NCI-H82 (cell line): ENCODE measurements at places on chromosomes 7 and 10.

DNA sequence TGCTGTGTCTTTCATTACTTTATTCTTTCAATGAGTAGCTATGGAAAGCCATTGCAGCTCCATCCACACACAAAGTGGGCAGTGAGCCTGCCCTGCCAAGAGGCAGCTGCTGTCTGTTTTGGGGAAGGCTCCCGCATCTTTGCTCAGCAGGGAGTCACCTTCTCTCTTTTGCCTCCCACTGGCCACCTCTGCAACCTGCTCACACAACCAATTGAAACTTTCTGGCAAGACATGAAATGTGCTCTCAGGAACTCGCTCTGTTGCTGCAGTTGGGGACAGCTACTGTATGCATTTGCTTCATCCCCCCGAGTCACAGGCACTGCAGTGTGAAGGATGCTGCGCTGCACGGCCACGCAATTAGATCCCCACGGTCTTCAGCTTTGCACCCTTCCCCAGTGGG, 244.8 kb upstream of the NFE2L3 start:
- DNase-seq, result no peak

GRCh38 chr7:13107291-13107690, 419.9 kb downstream of the ARL4A start:
- no peak for DNase-seq

DNA sequence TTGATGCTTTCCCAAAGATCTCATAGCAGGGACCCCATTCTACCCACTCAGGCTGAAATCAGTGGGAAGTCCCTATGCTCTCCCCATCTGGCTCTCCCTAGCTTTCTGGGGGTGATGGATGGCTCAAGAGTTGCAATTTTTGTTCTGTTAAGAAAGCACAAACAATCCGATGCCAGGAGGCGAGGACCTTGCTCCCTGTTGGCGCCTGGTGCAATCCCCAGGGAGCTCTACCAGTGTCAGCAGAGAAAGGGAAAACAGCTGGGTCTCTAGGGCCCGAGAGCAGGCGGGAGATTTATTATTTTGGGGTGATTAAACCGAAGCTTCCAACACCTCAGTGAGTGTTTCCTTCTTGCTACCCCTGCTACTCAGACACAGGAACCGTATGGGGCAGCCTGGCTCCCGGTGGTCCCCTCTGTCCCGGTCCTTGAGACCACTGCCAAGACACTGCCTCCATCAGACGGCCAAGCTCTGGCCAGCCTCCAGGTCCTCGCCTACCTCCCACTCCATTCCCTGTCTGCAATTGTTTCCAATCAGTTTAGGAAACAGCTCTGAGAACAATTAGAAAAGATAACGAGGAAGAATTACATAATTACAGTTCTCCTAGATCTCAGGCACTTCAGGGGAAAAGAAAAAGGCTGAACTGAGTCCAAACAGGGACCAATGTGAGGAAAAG, 147.9 kb downstream of the PLXNA4 start:
- DNase-seq, result no peak

DNA sequence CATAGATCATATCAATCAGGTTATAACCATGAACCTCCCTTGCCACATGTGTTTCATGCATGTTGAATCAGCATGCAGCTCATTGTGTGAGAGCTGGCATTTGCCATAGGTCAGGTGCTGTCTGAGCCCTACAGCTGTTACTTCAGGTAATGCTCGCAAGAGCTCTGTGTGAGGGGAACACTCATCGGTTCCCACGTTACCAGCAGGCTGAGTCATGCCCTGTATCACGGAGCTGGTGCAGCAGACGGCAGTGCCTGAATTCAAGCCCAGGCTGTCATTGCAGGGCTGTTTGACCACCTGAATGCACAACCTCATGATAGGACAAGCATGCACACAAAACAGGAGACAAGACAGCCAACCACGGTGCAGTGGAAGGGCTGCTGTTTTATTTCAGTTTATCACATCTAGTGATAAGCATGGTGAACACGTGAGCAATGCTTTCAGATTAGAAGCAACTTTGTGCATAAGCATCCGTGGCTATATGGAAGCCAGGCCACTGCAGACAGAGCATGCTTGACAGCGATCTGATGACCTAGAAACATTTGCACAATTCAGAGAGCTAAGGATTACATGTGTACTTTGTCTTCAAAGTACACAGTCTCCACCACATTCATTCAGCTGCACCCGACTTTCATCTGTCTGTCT, 56.4 kb upstream of the PFKP start:
- DNase-seq, result no peak

GRCh38 chr7:16345979-16346958, 75.1 kb downstream of the CRPPA start:
- DNase-seq, result no peak

DNA sequence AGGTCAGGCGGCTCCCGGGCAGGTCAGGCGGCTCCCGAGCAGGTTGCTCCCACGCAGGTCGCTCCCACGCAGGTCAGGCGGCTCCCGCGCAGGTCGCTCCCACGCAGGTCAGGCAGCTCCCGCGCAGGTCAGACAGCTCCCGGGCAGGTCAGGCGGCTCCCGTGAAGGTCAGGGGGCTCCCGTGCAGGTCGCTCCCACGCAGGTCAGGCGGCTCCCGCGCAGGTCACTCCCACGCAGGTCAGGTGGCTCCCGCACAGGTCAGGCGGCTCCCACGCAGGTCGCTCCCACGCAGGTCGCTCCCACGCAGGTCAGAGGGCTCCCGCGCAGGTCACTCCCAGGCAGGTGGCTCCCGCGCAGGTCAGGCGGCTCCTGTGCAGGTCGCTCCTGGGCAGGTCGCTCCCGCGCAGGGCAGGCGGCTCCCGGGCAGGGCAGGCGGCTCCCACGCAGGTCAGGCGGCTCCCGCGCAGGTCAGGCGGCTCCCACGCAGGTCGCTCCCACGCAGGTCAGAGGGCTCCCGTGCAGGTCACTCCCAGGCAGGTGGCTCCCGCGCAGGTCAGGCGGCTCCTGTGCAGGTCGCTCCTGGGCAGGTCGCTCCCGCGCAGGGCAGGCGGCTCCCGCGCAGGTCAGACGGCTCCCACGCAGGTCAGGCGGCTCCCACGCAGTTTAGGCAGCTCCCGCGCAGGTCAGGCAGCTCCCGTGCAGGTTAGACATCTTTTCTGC, 30.7 kb downstream of the PTPRN2 start:
- no peak for DNase-seq

GRCh38 chr10:84333864-84334451, 5.6 kb downstream of the CCSER2 start:
- peak; percentile 77 for DNase-seq

DNA sequence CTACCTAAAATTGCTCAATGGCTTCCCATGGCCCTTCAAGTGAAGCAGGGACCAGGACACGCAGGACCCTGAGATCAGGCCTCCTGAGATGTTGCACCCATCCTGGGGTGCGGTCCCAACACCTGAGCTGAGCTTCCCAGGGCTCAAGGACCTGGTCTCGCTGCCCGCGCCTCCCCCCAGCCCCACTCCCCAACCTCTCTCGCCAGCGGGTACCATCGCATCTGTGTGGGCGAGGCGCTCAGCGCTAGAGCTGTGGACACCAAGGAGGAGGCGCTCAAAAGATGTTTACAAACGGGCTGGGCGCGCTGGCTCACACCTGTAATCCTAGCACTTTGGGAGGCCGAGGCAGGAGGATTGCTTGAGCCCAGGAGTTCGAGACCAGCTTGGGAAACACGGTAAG, 7.4 kb upstream of the CRYGN start:
- DNase-seq, result no peak

- DNase-seq, result no peak
Measured at GRCh38 chr7:143016996-143017395, 9.9 kb downstream of the OR9A2 start.

DNA sequence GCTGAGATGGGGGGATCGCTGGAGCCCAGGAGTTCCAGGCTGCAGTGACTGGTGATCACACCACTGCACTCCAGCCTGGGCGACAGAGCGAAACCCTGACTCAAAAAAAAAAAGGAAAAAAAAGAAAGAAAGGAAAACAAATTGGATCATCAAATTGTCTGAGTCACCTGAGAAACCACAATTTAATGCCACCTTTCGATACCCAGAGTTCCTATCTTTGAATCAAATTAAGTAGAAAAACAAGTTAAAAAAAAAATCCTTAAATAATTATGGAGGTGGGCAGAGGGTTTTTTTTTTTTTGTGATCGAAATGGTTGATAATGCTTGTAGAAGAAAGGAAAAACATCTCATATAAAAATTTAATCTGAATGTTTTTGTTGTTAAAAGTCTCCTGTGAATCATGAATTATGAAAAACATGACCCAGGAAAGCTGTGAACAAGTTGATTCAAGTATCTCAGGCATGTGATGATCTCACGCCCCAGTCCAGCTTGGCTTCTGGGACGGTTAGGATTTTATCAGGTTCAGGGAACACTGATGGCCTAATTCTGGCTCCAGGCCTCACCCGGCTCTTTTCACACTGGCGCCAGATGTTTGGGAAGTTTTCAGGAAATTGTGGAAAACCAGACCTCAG, 25.3 kb upstream of the CUX1 start:
- DNase-seq, result no peak

DNA sequence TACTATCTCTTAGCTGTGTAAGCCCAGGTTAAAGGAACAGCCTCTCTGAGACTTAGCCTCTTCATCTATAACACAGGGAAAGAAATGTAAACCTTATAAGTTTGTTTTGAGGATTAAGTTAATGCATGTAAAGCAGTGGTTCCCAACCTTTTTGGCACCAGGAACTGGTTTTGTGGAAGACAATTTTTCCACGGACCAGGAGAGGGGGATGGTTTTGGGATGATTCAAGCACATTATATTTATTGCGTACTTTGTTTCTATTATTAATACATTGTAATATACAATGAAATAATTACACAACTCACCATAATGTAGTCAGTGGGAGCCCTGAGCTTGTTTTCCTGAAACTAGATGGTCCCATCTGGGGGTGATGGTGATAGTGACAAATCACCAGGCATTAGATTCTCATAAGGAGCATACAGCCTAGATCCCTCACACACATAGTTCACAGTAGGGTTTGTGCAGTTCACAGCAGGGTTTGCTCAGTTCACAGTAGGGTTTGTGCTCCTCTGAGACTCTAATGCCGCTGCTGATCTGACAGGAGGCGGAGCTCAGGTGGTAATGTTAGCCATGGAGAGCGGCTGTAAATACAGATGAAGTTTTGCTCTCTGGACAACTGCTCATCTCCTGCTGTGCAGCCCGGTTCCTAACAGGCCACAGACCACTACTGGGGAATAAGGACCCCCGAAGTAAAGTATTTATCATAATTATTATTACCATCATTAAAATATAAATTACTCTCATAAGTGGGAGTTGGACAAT, 41.3 kb upstream of the ANK3 start:
- no peak for DNase-seq

GRCh38 chr7:73936967-73937366, 76.0 kb downstream of the TMEM270 start:
- no peak for DNase-seq

GRCh38 chr10:113665806-113666354, 2.0 kb upstream of the NRAP start:
- DNase-seq, result no peak

DNA sequence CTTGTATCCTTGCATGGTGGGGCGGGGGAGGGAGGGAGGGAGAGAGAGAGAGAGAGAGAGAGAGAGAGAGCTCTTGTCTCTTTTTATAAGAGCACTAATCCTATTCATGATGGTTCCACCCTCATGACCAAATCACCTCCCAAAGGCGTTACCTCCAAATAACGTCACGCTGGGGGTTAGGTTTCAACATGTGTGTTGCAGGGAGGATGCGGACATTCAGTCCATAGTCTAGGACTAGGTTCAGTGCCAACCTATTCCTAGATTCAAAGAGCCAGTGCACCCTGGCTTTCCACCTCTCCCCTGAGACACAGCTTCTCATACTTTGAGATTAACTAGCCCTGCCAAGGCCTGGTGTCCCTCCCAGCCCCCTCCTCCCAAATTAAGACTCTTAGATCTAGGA, 123.0 kb downstream of the GRK5 start:
- DNase-seq, result peak; percentile 96

DNA sequence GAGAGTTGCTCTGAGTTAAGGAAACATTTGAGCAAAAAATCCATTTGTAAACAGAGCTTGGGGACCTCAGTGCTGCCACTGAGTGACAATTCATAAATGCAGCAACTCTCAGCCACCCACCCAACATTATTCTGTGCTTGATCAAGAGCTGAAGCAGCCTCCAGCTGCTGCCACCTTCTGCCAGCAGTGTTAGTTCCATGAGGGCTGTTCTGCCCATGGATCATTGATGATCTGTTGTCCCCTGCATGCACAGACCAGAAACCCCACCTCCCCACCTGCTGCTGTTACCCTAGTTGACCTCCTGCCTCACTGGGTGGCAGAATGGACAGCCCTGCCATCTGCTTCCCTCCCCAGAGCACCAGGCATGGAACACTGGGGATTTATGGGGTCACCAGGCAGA, 305.4 kb downstream of the KCNMA1 start:
- peak; percentile 95 for DNase-seq

DNA sequence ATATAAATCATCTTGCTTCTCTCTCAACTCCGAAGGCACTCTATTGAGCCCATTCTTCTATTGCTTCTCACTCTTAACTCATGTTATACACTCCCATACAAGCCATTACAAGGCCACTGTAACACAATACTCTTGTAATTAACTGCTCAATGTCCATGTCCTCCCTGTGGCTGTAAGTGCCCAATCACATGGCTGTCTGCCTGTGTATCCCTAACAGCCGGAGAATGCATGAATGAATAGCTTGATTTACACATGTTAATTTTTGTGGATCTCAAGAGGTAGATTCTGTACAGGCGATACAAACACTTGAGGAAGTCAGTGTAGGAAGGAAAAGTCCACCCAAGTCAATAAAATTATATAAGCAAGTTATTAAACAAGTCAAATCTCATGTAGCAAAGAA, 215.6 kb downstream of the DOCK4 start:
- DNase-seq, result no peak

- DNase-seq, result no peak
Measured at GRCh38 chr10:50438049-50438936, 185.5 kb downstream of the SGMS1 start.

- no peak for DNase-seq
Measured at GRCh38 chr10:1538121-1538520, 199.2 kb downstream of the ADARB2 start.

DNA sequence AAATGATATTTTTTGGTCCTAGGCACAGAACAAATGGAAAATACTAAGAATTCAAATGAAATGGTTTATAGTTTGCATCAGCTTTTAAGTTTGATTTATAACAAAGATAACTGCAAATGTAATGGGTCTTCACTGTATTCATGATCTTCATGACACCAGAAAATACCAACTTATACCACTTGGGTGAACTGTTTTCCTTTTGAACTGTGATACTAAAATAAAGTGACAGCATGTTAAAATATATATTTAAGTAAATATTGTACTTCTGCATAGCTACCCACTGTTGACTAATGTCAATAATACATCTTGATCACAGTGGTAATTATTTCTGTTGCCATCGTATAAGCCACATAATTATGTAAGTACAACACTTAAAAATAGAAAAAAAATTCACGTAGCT, 442.0 kb upstream of the ANKRD30A start:
- DNase-seq, result no peak

DNA sequence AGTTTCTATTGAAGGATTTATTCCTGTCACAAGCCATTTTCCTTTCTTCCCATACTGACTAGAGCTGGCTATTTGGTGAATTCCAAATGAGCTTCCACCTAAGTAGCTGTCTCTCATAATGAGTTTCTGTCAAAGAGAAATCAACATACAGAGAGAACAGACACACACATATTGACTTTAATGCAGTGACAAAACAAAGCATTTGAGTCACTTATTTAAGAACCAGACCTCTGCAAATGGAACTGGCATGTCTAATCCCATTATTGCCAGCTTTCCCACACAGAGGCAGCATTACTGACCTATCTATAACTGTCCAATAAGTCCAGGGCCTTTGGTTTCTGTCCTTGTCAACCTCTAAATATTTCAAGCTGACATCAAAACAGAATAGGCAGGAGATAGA, 179.3 kb upstream of the CSTF2T start:
- DNase-seq, result peak; percentile 1
